ENCODE measurements at places on chromosomes 6 and 20. TPM values are rescaled to one million over a fixed set of nuclear protein-coding genes. Genes with fewer than 3 reads are reported as not detected.

DNA sequence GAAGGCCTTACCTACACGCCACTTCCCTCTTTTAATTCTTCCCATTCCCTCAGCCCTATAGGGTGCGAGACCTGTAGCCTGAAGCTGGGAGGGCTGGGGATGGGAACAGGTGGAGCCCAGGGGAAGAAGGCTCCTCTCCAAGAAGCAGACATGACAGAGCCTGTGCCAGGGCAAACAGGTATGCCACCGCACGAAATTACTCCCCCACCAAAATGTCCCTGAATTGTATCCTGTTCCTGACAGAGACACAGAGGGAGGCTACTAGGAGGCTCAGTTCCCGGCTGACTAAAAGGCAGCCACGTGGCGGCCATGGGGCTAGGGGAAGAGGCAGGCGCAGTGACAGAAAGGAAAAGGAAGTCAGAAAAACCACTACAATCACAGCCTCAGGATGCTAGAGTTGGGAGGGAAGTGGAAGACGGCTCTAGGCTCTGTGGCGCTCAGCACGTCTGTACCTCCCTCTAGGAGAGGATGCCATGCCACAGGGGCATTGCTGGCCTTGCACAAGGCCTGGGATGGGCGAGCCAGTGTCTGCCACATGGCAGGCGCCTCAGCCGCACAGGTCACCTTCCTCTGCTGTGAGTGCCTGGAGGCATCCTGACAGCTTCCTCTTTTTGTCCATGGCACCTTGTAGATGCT is 27.7 kb downstream of the TFEB start:
- peak overlapping the region; percentile 84 for H3K27ac ChIP-seq
- no peak overlapping the region for H3K4me3 ChIP-seq
- peaks cover 45% of the 10 kb centered on the region for H3K4me1 ChIP-seq

DNA sequence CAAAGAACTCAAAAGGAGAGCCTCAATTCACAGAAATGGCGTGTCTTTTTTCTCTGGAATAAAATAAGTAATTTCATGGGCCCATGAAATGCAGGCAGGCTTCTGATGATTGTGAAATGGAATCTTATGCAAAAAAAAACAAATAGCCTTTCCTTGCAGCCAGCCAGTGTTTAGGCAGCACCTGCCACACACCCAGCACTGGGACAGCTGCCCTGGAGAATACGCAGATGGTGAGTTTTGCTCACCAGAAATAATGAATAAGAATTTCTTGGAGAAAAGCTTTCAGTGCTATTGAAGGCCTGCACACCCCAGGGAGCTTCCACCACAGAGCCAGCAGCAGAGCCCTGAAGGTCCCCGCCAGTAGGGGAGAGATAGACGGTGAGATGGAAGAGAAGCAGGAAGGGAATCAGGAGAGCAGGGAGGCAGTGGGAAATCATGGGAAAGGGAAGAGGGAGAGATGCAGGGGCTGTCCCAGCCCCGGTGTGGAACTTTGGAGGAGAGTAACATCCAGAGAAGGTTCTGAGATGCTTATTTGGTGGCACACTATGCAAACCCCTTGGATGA is 54.9 kb downstream of the PXDC1 start:
- no peak overlapping the region for H3K27ac ChIP-seq
- no peak overlapping the region for H3K4me3 ChIP-seq
- H3K4me1 ChIP-seq: peaks cover 26% of the 10 kb centered on the region
- H3K36me3 ChIP-seq: no peaks in the 10 kb centered on the region

- H3K4me3 ChIP-seq: no peak overlapping the region
- H3K27me3 ChIP-seq: no peaks in the 10 kb centered on the region
- H3K4me1 ChIP-seq: no peaks in the 10 kb centered on the region
- no peak overlapping the region for H3K27ac ChIP-seq
These were observed 39.0 kb upstream of the PLN start for GRCh38 chr6:118509009-118509617.

DNA sequence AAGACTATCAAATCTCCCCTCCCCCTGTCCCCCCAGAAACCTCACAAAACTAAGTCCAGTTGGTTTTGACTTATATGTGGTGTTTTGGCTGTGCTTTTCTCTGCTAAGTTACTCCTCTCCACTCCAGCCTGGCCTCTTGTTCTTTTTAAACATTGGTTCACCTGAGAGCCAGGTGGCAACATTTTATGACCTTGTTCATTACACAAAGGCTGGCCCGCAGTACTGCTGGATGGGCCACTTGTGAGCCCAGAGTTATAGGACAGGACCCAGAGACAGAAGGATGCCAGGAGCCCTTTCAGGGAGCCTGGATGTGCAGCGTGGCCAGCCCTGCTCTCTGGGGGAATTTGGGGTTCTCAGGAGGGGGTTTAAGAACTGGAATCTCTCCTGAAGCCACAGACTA is 90.0 kb downstream of the RAMACL start:
- H3K27me3 ChIP-seq: no peaks in the 10 kb centered on the region
- H3K4me1 ChIP-seq: no peaks in the 10 kb centered on the region
- no peak for DNase-seq
- no peak overlapping the region for H3K27ac ChIP-seq

DNA sequence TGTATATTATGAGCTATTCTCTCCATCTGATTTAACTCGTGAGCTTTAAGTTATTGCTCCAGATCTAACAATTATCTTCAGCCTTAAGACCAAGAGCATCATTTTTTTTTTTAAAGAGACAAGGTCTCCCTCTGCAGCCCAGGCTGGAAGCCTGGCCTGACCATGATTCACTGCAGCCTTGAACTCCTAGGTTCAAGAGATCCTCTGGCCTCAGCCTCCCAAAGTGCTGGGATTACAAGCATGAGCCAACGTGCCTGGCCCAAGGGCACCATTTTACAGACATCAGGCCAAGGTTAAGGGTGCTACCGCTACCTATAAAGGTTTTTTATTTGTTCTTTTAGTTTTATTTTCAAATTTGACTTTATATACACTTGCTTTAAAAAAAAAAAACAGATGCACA is 2.3 kb downstream of the SUPT3H start:
- H3K4me3 ChIP-seq: no peak overlapping the region
- DNase-seq: no peak
- no peaks in the 10 kb centered on the region for H3K36me3 ChIP-seq
- H3K4me1 ChIP-seq: peaks cover 17% of the 10 kb centered on the region
- no peaks in the 10 kb centered on the region for H3K27me3 ChIP-seq

DNA sequence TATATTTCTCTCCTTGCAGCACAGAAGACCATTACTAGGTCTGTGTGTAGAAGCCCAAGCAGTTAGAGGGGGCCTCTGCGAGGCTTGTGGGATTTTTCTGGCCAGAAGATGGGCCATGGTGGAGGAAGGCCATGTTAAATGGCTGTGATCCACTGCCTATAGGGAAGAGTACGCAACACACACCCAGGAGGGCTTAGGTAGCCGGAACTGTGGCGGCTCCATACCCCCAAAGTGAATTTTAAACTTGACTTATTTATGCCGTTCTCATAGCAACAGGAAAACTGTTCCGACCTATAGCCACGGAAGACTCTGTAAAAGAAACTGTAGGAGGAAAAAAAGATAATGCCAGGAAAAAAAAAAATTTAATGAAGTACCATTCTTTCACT is 69.5 kb downstream of the SLX4IP start:
- peak overlapping the region; percentile 89 for H3K27ac ChIP-seq
- peak overlapping the region; percentile 52 for H3K4me3 ChIP-seq
- no peak for DNase-seq
- H3K27me3 ChIP-seq: no peaks in the 10 kb centered on the region
- peaks cover 67% of the 10 kb centered on the region for H3K4me1 ChIP-seq
- H3K36me3 ChIP-seq: no peaks in the 10 kb centered on the region

- no peak overlapping the region for H3K27ac ChIP-seq
- H3K27me3 ChIP-seq: peaks cover under 1% of the 10 kb centered on the region
- DNase-seq: no peak
- no peaks in the 10 kb centered on the region for H3K36me3 ChIP-seq
These were observed 345.1 kb downstream of the KHDRBS2 start for GRCh38 chr6:61940919-61941318.

CRISP2 gene
- not detected for total RNA-seq

SLC22A7 gene
- not detected for total RNA-seq

SLC32A1 gene
- not detected for total RNA-seq

KIF13A gene
- total RNA-seq: 33.5 TPM

Measured in MCF 10A (cell line).